Effector memory CD4-positive, alpha-beta T cell (primary cell): ENCODE measurements at places on chromosomes 13 and 19.

DNA sequence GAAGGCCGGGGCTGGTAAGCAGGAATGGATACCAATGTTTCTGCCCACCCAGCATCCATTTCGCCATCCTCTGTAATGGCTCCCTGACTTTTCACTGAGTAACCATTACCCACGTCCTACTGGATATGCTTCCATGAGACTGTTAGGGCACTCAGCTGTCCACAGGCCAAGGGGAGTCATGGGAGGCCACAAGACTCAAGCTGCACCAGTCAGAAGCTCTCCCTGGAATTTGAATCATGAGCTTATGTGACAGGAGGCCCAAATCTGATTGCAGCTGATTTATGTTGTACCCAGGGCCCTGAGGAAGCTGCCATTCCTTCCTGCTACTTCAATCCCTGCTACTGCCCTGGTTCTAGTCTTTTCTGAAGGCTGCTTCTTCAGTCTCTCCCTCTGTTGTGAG is 28.3 kb downstream of the DEDD2 start:
- no peak overlapping the region for H3K27ac ChIP-seq
- H3K36me3 ChIP-seq = no peaks in the 10 kb centered on the region
- H3K4me3 ChIP-seq = no peak overlapping the region
- peaks cover 33% of the 10 kb centered on the region for H3K4me1 ChIP-seq

DNA sequence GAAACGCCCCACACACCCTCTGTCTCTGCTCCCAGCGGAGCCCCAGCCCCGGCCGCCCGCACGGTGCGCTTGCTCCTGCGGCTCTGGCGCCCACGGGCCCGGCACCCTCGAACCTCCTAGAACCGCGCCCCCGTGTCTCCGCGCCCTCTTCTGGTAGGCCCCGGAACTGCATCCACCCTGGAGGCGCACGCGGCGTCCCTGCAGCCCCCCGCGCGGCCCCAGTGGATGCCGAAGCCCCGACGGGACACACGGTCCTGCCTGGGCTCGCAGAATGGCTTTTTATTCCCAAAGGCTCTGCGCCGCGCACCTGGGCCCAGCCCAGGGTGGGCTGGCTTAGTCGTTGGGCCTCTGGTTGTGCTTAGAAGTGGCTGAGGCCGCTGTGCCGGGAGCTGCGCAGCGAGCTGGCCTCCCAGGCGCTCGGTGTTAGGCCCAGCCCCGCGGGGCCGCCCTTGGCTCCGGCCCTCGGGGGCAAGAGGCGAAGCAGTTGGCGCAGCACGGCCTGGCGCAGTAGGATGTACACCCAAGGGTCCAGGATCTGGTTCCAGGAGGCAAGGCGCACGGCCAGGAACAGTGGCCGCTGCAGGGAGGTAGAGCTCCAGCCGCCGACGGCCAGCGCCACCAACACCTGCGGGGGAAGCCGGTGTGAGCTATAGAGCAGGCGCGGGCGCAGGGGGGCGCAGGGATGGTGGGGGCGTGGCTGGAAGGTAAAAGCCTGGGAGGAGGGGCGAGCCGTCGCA is 2.8 kb downstream of the PTGER1 start:
- peaks cover 37% of the 10 kb centered on the region for H3K4me1 ChIP-seq
- no peak overlapping the region for H3K27ac ChIP-seq
- H3K27me3 ChIP-seq = peaks cover 21% of the 10 kb centered on the region
- H3K4me3 ChIP-seq = peak overlapping the region; percentile 52

DNA sequence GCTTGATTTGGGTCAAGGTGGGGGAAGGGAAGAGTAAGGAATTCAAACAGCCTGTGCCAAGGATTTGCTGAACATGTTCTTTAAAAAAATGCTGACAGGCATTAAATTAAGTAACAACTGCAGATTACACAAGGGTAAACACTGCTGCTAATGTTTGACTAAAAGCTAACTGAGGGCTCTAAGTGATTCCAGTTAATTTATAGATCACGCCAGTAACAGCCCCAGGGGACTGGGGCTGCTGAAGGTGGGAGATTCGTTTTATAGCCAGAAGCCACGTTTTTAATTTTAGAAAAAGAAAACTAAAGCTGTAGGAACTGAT is 321.7 kb downstream of the DLEU7 start:
- no peak for DNase-seq
- no peaks in the 10 kb centered on the region for H3K4me1 ChIP-seq
- no peak overlapping the region for H3K4me3 ChIP-seq
- no peaks in the 10 kb centered on the region for H3K36me3 ChIP-seq

DNA sequence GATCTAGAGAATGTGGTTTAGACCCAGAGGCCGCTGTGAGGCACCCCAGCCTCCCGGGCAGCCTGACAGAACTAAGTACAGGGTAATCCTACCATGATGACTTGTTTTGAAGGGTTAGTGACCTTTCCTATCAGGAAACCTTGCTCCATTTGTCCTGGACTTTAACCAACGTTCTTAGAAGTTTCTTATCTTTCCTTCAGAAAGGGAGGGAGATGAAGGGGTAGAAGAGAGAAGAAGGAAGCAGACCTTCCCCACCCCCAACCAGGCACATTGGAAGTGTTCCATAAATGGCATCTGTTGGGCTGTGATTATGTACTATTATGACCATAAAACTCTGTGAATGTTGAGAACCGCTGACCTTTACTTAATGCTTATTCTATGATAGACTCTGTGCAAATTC is 184.2 kb downstream of the OXGR1 start:
- DNase-seq = no peak
- no peaks in the 10 kb centered on the region for H3K36me3 ChIP-seq
- H3K4me1 ChIP-seq = no peaks in the 10 kb centered on the region
- H3K27me3 ChIP-seq = no peaks in the 10 kb centered on the region
- H3K27ac ChIP-seq = no peak overlapping the region

DNA sequence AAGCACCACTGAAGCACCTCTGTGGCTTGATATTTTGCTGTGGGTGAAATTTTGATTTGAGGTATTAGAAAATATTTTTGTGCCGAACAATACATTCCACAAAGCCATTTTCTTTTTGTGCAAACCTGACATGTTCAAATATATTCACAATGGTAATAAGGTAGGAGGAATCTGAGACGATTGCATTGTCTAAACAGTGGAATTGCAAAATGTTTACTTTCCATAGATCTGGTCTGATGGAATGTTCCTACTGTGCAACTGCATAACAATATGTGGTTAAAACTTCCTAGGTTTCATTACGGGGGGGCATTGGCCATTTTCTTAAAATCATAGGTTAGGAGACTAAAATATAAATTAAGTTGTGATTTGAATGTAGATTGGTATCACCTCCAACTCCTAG is 42.7 kb upstream of the AKAP11 start:
- H3K4me1 ChIP-seq = no peaks in the 10 kb centered on the region
- DNase-seq = no peak
- H3K27me3 ChIP-seq = no peaks in the 10 kb centered on the region
- H3K27ac ChIP-seq = no peak overlapping the region

- H3K4me3 ChIP-seq = no peak overlapping the region
- no peak overlapping the region for H3K27ac ChIP-seq
- H3K36me3 ChIP-seq = no peaks in the 10 kb centered on the region
- DNase-seq = no peak
- H3K4me1 ChIP-seq = no peaks in the 10 kb centered on the region
- H3K27me3 ChIP-seq = no peaks in the 10 kb centered on the region
Observed at GRCh38 chr19:43310221-43310620, 40.9 kb upstream of the PSG9 start.

- H3K27me3 ChIP-seq = no peaks in the 10 kb centered on the region
- H3K4me3 ChIP-seq = no peak overlapping the region
- H3K27ac ChIP-seq = no peak overlapping the region
- no peaks in the 10 kb centered on the region for H3K36me3 ChIP-seq
- no peak for DNase-seq
Observed at GRCh38 chr13:37290716-37291505, 185.4 kb upstream of the CSNK1A1L start.

DNA sequence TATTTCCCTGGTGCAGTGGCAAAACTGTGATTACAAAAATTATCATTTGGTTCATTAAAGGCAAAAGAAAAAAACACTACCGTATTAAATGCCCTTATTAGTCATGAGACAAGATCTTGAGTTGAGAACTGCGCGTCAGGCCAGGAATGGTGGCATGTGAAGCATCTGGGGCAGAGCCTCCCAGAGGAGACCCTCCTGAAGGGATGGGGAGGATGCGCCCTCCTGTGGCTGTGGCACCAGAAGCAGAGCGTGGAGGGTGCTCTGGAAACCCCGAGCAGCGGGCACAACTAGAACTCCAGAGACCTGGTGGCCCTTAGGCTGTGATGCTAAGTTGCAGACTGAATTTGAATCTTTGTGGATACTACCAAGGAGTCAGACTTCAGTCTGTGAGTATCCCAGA is 11.5 kb downstream of the CUL4A start:
- peaks cover 31% of the 10 kb centered on the region for H3K36me3 ChIP-seq
- H3K4me1 ChIP-seq = no peaks in the 10 kb centered on the region
- H3K27ac ChIP-seq = no peak overlapping the region
- no peak overlapping the region for H3K4me3 ChIP-seq
- DNase-seq = no peak
- H3K27me3 ChIP-seq = no peaks in the 10 kb centered on the region

DNA sequence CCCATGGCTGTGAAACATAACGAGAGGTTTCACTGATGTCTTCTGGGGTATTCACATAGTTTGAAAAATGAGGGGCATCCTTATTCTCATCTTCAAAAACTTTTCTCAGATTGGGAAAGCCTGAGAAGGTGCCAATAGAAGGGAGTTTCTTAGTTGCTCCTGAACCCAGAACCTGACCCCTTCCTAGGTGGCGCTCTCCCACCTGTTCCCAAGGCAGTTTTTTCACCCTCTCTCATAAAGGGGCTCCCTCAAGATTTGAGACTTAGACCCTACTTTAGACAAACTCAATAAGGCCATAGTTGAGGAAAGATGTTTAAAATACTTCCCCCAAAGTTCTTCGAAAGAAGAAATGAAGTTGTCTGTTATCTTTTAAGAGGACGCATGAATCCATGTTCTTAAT is 142.2 kb downstream of the FGF9 start:
- H3K36me3 ChIP-seq = no peaks in the 10 kb centered on the region
- H3K4me3 ChIP-seq = no peak overlapping the region
- H3K27me3 ChIP-seq = no peaks in the 10 kb centered on the region
- H3K27ac ChIP-seq = no peak overlapping the region
- H3K4me1 ChIP-seq = no peaks in the 10 kb centered on the region

- no peak overlapping the region for H3K4me3 ChIP-seq
- no peaks in the 10 kb centered on the region for H3K4me1 ChIP-seq
- no peaks in the 10 kb centered on the region for H3K36me3 ChIP-seq
- DNase-seq = no peak
- H3K27ac ChIP-seq = no peak overlapping the region
Observed at GRCh38 chr13:33409673-33410510, 124.3 kb upstream of the STARD13 start.

GRCh38 chr19:57656346-57656745 is 12.4 kb upstream of the ZSCAN4 start:
- no peaks in the 10 kb centered on the region for H3K36me3 ChIP-seq
- H3K27ac ChIP-seq = no peak overlapping the region
- H3K4me3 ChIP-seq = no peak overlapping the region
- H3K4me1 ChIP-seq = no peaks in the 10 kb centered on the region
- DNase-seq = no peak
- no peaks in the 10 kb centered on the region for H3K27me3 ChIP-seq

GRCh38 chr19:42424345-42424707 is 2.9 kb downstream of the LIPE start:
- DNase-seq = no peak
- peaks cover 27% of the 10 kb centered on the region for H3K4me1 ChIP-seq
- no peaks in the 10 kb centered on the region for H3K27me3 ChIP-seq
- peak overlapping the region; percentile 80 for H3K4me3 ChIP-seq

- H3K4me1 ChIP-seq = no peaks in the 10 kb centered on the region
- no peak for DNase-seq
- no peak overlapping the region for H3K27ac ChIP-seq
- no peak overlapping the region for H3K4me3 ChIP-seq
Observed at GRCh38 chr13:98710521-98710920, 42.0 kb downstream of the SLC15A1 start.

DNA sequence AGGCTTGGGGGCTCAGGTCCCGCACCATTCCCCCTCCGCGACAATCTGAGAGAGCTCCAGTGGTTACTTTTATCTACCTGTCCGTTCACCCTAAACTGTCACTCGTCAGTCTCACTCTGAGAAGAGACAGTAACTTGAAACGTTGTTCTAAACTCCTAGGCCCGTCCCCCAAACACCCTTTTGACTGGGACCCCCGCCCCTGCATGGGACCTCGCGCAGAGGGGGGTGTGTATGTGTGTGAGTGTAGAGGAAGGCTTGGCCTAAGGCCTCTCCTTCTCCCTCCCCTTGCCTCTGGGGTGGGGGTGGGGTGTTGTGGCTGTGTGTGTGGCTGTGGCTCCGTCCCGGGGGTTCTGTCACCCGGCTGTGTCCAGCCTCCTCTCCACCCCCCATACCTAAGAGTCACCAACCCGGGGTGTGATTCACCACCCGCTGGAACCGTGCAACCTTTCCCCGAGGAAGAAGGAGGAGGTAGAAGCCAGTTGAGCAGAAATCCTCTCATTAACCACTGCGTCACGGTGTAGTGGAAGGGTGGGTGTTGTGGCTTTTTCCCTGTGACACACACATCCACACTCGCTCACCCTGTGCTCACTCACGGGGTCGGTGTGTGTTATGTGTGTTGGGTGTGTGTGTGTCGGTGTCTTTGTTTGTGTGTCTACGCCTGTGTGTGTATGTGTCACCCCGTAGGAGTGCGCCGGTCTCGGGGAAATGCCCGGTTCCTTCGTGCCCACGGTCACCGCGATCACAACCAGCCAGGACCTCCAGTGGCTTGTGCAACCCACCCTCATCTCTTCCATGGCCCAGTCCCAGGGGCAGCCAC is 2.4 kb downstream of the FOSB start:
- H3K4me1 ChIP-seq = peaks cover 14% of the 10 kb centered on the region
- peak overlapping the region; percentile 99 for H3K27ac ChIP-seq
- H3K27me3 ChIP-seq = no peaks in the 10 kb centered on the region

DNA sequence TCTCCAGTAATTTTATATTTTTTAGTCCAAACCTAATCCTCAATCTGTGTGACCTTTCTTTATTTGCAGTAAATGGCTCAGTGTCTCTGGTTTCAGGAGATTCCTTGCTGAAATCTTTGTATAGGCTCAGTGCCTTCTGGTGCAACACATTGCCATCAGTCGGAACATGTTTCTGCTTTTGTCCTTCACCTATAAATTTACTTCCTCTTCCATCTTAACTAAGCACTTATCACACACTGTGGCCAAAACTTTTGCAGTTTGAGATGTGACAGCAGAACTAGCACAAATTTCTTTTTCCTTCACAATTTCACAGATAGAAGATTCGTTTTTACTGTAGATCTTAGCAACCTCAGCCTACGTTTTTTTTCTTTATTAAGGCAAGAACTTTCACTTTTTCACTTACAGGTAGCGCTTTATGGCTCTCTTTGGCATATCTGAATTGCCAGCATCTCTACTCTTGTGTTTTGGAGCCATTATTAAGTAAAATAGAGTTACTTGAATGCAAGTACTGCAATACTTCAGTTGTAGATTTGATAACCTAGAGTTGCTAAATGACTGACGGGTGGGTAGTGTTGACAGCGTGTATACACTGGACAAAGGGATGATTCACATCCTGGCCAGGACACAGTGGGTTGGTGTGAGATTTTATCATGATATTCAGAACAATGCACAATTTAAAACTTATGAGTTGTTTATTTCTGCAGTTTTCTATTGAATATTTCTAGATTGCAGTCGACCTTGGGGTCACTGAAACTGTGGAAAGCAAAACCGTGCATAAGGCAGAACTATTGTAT is 44.3 kb downstream of the NDFIP2 start:
- DNase-seq = no peak
- H3K4me3 ChIP-seq = no peak overlapping the region
- H3K27ac ChIP-seq = no peak overlapping the region
- H3K4me1 ChIP-seq = no peaks in the 10 kb centered on the region
- H3K27me3 ChIP-seq = no peaks in the 10 kb centered on the region

GRCh38 chr13:113507505-113508345 is 17.2 kb upstream of the DCUN1D2 start:
- H3K27me3 ChIP-seq = no peaks in the 10 kb centered on the region
- H3K27ac ChIP-seq = no peak overlapping the region
- H3K4me3 ChIP-seq = no peak overlapping the region
- H3K36me3 ChIP-seq = peaks cover 20% of the 10 kb centered on the region
